ENCODE measurements at places on chromosomes 16 and 17.

- no peak for DNase-seq
Observed at GRCh38 chr16:62863139-62863538, 826.9 kb upstream of the CDH8 start.

DNA sequence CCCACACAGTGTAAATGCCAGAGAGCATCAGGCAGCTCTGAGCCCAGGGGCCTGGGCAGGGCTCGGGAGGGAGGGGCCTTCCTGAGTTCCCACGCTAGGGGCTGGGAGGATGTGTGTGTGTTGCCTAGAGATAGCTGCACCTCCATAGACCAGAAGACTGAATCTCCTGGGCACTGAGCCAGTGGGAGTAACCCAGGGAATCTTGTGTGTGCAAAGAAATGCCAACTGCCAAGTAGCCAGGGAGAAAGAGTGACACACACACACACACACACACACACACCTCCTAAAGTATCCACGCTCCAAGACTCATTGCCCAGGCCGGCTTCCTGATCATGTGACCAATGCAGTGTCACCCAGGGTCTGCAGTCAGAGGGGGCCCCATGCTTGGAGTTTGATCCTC lies 166.2 kb upstream of the RPL38 start:
- peak; percentile 75 for DNase-seq

GRCh38 chr17:32104158-32104557 lies 38.1 kb upstream of the RHOT1 start:
- DNase-seq: no peak

DNA sequence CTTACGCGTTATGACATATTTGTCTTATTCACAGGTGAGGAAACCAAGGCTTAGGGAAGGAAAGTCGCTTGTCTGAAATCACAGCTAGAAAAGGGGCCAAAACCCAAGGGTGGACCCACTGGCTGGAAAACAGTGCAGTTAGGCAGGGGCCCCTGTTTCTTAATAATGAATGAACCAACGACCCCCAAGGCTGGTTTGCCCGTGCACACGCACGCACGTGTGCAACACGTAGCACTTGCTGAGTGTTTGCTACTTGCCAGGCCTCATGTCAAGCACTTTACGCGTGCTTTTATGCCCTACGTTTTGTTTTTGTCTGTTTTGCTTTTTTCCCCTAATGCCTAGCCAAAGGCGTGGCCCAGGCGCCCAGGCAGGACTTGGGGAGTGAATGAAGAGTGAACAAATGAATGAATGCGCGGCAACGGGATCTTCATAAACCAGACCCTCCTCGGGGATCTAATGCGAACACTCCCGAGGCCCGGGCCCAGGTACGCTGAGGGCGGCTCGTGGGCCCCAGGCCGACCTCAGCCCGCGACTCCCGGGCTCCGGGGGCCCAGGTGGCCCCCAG lies 571 bp upstream of the USP10 start:
- DNase-seq: no peak

DNA sequence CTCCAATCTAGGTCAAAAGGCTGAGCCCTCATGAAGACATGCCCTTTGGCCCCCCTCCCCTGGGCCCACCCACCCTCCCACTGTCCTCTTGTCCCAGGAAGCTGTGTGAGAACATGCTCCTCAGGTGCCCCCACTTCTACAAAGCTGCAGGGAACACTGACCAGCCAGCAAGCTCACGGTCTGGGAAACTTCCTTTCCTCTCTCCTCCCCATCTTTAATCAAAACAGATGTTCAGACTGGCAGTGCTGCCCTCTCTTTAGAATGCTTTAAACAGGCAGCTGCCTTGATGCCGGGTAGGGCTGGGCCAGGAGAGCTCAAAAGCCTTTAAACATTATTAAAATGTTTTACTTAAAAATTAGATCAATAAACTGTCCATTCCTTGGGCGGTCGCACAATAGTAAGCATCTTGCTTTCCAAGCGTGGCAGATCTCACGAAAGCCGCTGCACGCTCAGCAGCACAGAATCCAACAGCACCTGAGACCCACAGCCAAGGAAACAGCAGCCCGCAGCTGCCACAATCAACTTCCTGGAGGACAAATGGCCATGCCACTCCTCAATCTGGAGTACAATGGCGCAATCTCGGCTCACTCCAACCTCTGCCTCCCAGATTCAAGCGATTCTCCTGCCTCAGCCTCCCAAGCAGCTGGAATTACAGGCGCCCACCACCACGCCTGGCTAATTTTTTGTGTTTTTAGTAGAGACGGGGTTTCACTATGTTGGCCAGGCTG lies 399.2 kb downstream of the SLC39A11 start:
- no peak for DNase-seq

GRCh38 chr17:5511401-5512225 lies 25.2 kb downstream of the MIS12 start:
- no peak for DNase-seq

GRCh38 chr17:57869617-57870282 lies 19.9 kb upstream of the MRPS23 start:
- DNase-seq: peak; percentile 89

DNA sequence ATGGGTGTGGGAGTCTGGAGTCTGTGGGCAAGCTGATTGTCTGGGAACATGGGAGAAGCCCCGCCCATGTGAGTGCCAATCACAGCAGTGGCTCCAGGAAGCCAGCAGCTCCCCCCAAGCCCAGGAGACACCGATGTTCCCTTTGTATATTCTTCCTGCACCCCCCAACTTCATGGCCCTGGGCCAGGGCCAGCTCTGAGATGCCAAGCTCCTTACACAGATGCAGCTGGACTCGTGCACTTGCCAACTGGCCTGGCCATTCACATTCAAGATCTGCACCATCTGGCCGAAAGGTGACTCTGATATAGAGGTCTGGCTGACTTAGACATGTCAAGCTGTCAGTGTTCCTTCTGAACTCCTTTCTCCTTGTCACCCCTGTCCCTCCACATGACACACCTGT lies 50.5 kb downstream of the CACNG5 start:
- DNase-seq: no peak

DNA sequence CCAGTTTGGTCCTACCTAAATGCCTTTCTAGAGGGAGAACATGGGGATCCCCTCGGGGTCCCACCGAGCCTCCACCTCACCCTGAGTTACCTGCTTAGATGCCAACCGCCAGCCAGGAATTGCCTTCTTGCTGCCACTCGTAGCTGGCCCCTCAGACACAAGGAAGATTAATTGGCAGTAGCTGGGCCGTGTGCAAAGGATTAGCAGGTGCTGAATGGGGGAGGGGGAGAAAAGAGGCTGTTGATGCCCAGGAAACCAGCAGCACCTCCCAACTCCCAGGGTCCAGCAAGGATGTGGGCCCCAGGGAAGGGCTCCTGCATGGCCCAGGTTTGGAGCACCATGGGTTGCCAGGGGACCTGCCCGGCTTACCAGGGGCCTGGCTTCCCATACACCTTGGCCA lies at the start of gene CNGB1:
CNGB1 (minus strand) TSS at position 159 of the 400 bp plus-strand sequence. CDS start 3,842 bp downstream, outside the sequence.
- no peak for DNase-seq

DNA sequence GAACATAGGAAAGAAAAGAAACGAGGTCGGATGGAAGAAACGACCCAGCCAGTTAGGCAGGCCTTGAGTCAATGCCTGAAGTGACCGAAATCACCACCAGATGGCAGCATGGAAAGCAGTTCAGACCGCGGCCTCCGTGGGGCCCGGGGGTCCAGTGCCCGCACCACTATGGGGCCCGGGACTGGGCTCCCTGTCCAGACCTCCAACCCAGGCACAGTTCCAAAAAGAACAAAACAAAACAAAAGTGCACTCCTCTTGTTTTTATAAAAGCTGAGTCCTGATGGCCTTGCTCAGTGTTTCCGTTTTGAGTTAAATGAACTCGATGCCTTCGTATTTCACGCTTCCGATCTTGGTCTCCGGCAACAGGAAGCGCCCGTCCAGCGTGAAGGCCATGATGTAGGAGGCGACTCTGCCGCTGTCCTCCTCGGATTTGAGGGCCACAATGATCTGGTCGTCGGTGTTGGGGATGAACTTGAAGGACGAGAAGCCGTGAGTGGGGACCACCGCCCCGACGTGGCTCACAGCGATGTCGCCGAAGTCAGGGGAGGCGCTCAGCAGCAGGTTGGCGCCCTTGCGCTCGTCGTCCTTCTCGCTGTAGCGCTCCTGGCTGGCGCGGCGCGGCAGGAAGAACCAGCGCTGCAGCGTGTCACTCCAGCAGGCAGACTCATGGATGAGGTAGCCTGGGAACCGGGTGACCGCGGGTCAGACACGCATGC lies 13.7 kb upstream of the LGALS3BP start:
- DNase-seq: no peak

DNA sequence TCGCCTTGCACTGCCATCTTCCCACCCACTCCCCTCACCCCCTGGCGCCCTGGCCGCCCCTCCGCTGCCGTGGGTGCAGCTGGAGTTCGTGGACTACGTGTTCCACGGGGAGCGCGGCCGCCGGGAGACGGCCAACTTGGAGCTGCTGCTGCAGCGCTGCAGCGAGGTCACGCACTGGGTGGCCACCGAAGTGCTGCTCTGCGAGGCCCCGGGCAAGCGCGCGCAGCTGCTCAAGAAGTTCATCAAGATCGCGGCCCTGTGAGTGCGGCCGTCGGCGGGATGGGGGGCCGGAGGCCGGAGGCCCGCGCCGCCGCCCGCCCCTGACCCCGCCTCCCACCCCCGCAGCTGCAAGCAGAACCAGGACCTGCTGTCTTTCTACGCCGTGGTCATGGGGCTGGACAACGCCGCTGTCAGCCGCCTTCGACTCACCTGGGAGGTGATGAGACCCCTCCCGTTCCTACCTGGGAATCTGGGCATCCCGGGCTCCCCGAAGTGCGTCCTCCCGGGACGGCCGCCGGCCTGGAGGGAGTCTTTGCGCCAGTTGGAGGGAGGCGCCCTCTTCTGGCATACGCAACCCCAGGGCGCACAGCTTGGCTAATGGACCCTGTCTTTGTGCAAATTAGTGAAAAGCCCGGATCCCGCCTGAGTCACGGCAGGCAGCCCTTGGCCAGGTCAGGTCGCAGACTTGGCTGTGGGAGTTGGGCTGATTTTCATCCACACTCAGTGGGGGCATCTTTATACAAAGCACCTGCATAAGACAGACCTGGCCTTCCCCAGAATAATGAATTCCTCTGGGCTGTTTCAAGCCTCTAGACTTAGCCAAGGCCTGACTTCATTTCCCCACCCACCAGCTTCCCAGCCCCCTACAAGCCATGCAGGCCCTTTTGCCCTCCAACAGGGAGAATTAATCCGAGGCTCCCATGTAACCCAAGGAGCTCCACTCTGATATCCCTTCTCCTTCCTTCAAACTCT lies 14.3 kb downstream of the RAPGEFL1 start:
- DNase-seq: no peak

DNA sequence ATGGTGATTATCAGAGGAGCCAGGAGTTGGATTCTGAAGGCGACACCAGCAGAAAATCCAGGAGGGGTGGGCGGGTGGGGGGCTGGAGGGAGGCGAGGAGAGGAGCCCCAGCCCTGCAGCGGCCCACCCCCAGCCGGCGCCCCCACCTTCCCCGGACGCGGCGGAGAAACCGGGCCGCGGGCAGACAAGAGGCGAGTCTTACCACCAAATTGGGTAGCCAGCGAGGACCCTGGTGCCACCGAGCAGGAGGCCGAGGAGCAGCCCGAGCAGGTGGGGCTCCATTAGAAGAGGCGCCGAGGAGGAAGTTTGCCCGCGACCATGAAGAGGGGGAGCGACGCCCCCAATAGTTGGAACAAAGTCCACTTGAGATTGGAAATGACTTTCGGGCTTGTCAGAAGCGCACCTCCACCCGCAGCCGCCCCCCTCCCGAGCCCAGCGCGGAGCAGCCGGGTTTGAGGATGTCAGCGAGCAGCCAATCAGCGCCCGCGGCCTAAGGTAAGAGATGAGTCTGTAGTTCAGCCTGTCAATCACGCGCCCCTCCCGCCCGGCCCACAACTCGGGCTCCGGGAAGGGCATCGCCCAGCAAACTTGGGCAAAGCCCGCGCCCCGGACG lies at the start of gene WNT3:
WNT3 (minus strand) TSS at position 377 of the 613 bp plus-strand sequence; CDS start at position 282, 95 bp downstream.
- no peak for DNase-seq

DNA sequence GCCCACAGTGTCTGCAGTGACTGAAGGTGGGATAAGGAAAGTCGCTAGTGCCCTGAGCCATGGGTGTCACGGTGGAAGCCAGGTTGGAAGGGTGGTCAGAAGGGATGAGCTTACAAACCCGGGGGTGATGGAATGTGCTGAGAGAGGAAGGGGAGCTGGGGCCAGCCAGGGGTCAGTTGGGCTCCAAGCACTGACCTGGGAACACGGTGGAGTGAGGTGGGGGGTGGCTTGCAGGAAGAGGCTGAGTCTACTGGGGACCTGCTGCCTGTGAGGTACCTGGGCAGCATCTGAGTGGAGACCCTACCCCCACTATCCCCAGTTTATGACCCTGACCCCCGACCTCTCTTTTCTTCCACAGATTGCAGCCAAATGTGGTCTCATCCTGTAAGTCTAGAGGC lies 3.1 kb downstream of the TMEM92 start:
- no peak for DNase-seq

- no peak for DNase-seq
Observed at GRCh38 chr17:336110-337021, 16.2 kb downstream of the RPH3AL start.

GRCh38 chr17:34797720-34798119 lies 163.5 kb downstream of the CCT6B start:
- DNase-seq: peak; percentile 10

DNA sequence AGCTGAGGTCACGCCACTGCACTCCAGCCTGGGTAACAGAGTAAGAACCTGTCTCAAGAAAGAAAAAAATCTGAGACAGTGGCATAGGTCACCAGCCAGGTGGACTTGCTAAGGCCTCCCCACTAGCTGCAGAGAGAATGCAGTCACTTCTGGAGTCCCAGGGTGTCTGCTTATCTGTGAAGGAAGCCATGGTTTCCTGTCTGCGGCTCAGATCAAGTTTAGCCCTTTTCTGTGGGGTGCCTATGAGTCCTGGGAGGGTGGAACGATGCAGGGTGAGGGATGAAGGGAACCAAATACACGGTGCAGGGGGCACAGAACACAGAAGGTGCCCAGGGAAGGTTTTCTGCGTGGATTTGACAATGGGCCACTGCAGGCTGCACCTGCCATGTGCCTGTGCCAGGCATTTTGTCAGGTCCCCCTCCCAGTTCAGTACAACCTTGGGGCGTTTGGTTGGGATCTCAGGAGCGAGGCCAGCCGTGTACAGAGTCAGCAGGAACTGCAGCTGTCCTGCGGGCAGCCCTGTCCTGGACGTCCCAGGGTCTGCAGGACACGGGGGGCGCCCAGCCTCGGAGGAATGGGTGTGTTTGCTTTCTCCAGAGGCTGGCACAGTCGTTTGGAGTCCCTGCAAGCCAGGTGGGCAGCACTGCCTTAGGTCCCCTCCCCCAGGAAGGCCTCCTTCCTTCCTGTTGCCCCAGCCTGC lies 41.8 kb downstream of the RAB11FIP4 start:
- DNase-seq: no peak

DNA sequence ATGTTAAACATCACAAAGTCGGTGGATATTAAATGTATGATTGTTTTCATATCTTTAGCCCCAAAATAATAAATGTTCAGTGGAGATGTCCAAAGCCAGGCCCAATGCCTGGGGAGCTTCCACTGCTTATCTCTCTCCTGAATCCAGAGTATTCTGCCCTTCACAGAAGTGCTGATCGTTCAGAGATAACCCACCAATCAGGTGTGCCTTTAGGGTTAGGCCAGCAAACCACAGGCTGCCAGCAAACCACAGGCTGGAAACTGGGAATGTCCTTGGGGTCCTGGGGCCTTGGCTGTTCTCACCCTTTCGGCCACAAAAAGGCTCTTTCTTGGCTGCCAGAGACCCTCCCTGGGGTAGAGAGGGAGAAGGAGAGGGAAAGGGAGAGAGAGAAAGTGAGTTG lies 33.9 kb downstream of the NXN start:
- DNase-seq: no peak

Measured in HT1080 (cell line).